ENCODE measurements at places on chromosomes 1 and 21.

DNA sequence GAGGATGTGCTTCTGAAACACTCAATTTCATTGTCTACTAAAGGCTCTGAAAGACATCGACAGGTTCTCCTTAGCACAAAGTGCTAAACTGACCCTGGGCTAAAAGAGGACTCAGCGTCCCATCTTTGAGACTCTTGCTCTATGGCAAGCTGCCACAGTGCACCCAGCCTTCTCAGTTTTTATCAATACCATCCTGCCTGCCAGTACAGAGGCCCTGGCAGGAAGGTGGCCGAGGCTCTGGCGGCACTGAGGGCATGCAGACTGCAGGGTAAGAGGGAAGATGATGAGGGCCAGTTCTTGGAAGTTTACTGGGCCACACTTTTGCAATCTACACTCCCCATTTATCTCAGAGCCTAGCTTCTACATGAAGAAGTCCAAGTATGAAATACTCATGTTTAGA lies 5.3 kb downstream of the OLFML2B start:
- no peak for DNase-seq

DNA sequence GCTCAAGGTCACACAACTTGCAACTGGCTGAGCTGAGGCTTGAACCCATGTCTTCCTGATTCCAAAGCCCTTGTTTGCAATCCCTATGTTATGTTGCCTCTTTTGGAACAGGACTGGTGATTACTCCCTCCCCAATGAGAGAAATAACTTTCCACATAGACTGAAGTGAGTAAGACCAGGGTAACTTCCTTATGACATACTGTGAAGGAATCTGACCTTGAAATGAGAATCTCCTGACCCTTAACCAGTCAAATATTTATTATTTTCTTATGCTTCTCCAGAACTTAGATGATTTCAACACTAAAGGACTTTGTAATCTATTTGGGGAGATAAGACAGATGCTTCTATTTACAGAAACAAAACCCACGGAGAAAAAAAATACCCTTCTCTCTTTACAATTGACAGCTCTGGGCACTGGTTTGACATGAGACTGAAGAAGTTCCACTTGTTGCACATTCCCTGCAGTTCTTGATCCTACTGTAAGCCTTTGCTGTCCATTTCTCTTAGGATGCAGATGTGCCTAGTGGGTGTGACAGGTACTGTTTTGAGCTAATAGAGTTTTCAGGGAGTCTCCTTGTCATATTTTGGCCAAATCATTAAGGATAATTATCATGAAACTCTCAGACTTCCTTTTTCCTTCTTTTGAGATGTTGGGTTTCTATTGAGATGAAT lies 3.9 kb upstream of the RPTN start:
- DNase-seq, result peak; percentile 73

- peak; percentile 49 for DNase-seq
These were observed 197.6 kb upstream of the FOXD3 start for GRCh38 chr1:63124666-63125191.

- no peak for DNase-seq
These were observed 12.1 kb downstream of the ITSN1 start for GRCh38 chr21:33654412-33654811.

GRCh38 chr1:114854693-114855320 lies at the start of gene SYCP1:
TSS of gene SYCP1 (plus strand) at chr1:114854863. CDS start at chr1:114855465, 602 bp downstream.
- no peak for DNase-seq

GRCh38 chr1:208117409-208117808 lies 126.8 kb downstream of the PLXNA2 start:
- no peak for DNase-seq

DNA sequence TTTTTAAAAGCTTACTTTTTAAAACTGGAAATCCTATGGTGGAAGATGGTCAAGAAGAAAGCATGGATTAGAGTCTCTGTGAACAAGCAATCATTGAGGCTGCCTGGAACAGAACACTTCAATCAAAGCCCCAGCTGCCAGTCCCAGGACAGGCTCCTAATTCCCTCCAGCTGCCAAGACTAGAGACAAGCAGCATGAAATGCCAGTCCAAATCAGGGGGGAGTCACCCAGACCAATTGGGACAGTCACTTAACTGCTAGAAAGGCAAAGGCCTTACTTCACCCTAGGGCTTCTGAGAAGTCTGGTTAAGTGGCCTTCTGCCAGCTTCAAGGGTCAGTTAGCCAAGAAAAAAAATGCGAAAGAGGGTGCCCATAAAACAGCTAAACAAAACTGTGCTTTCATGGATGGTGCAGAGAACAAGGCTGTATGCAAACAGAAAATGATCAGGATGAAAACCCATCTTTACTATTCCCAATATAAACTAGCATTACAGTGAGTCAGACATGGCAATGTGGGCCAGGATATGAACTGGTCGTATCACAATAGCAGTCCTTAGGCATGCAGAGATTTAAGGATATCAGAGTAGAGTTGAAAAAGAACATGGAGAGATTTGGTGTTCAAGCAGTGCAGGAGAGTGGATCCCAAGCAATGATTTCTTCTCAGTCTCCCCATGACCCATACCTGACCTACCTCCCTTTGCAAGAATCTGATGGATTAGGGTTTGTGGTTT lies 31.0 kb upstream of the MAN1A2 start:
- no peak for DNase-seq

DNA sequence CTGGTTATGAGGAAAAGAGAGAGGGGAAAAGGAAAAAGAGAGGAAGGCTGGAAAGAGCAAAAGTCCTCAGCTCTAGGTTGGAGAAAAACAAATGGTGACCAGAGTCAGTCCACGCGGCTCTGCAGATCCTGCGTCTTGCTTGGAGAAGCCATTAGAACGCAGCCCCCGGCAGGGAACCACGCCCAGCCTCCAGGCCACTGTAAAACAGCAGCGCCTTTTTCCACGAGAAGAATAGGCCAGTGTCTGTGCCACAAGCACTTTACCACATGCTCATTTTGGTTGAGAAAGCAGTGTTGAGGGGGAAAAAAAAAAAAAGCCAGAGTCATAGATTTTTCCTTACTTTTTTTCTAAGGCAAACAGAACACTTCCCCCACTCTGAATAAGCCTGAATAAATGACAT lies 846.9 kb upstream of the ADAMTS5 start:
- no peak for DNase-seq

GRCh38 chr1:2554621-2555387 lies 1.4 kb upstream of the TNFRSF14 start:
- DNase-seq, result peak; percentile 40

- no peak for DNase-seq
These were observed 4.7 kb downstream of the MAP1LC3C start for GRCh38 chr1:241994171-241994570.

GRCh38 chr1:60878323-60878722 lies 204.0 kb upstream of the NFIA start:
- no peak for DNase-seq

DNA sequence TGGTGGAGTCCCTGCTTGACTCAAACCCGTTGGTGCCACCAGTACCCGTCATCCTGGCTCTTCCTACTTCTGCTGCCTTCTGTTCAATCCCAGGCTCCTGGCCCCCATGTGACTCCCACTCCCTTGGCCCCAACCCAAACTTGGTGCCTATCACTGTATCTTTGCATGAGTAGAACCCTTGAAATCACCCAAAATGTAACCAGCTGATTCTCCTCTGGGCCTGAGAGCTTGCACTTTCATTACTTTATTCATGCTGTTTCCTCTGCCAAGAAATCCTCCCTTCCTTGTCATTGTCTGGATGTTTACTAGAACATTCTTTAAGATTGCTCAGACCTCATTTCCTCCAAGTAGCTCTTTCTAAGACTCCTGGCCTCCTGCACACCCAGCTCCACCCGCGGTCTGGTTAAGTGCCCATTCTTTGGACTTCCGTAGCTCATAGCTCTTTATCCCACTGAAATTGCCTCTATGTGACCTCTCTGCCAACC lies 15.7 kb downstream of the PTAFR start:
- peak; percentile 75 for DNase-seq

DNA sequence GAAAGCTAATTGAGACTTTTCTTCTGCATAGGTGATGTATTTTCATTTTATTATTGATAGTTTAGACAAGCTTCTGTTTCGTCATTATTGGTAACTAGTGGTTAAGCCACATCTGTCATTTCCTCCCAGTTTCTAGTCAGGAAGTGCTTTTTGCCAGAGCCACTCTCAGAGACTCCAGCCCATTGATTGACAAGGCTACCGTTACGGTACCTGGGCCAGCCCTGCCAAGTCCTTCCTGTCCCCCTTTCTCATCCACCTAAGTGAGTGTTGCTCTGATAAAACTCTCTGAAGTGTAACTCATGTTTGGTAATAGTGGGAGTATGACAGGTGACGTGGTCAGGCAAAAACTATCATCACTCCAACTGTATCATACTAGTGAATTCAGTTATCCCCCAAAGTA lies 29.6 kb upstream of the AGL start:
- DNase-seq, result no peak

DNA sequence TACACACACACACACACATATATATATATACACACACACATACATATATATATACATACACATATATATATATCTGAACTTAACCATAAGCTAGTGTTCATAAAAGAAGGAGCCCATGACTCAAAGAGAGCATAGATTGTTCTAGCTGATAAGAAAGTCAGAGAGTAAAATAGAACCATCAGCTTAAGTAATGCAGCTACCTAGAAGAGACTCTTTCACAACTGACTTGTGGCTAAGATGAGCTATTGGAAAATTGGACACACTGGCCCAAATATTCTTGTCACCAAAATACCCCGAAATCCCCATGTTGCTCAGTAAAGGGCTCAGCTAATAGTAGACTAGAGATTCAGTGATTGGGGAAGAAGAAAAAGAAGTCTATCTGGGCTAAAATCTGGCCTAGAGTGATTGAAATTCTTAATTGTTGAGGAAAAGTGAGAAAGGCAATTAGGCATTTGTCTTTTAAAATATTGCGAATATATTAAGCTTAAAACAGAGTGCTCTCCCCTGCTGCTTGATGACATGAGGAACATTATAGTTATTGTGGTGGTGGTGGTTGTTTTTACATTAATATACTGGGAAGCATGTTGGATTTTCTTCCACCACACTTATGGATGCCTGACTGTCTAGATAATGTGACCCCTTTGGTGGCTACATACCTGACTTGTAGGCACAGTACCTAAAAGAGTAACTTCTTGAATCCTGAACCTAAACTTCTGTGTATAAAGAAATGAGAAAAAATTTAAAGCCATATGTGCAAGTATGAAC lies 6.3 kb downstream of the SLAMF1 start:
- DNase-seq, result peak; percentile 61

DNA sequence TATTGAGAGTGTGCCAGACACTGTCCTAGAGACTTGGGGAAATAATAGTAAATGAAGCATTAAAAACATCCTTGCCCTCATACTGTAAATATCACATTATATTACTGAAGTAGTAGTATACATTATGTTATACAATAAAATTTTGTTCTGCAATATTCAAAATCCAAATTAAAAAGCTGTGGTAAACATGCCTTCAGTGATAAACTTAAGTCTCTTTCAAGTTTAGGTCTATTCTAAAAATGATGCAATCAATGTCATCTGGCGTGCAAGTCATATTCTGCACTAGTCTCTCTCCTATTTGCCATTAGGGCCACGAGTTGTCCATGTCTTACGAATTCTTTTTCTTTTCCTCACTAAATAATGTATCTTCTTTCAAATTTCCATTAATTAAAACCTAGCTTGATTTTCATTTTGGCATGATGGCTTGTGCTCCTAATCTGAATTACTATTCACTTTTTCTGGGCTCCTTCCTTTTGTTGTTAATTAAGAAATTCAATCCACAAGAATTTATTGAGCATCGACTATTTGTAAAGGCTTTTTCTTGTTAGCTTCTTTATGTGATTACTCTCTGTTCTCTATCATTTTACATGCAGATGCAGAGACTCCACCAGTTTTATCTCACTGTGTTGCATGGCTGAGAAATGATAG lies 130.7 kb downstream of the COQ8A start:
- no peak for DNase-seq

DNA sequence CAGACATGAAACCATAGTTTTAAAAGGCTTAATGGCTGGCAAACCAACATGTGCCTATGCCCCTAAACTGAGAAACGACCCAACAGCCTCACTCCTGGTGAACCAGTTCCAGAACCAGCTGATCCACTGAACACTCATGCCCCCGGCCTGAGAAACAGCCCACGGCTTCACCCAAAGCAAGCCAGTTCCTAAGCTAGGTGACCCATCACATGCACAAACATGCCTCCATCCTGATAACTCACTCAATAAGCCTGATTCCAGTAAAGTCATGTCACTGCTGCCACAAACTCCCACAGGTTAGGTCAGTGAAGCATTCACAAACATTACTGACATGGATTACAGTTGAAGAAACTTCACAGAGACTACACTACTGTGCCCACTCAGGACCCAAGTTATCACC lies 161.6 kb downstream of the USH2A start:
- DNase-seq, result no peak

DNA sequence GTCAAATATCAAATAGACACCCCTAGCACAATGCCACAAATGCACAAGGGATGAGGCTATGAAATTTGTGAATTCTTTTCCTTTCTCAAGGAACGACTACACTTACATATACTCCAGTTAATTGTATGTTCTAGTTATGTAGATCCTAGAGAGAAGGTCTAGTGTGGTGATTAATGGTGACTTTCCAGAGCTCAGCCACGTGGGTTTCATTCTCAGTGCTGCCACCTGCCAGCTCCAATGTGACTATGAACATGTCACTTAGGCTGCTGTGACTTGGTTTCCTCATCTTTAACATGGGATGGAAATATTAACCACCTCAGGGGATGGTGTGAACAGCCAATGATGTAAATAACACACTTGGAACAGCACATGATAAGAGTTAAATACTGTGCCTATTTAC lies 138.3 kb downstream of the APP start:
- DNase-seq, result no peak

- no peak for DNase-seq
These were observed 121.9 kb downstream of the SLC5A9 start for GRCh38 chr1:48344373-48344772.

Measured in suppressor macrophage treated with lipopolysaccharide for 4 hours (primary cell).